ENCODE measurements at places on chromosomes 7 and 10.

DNA sequence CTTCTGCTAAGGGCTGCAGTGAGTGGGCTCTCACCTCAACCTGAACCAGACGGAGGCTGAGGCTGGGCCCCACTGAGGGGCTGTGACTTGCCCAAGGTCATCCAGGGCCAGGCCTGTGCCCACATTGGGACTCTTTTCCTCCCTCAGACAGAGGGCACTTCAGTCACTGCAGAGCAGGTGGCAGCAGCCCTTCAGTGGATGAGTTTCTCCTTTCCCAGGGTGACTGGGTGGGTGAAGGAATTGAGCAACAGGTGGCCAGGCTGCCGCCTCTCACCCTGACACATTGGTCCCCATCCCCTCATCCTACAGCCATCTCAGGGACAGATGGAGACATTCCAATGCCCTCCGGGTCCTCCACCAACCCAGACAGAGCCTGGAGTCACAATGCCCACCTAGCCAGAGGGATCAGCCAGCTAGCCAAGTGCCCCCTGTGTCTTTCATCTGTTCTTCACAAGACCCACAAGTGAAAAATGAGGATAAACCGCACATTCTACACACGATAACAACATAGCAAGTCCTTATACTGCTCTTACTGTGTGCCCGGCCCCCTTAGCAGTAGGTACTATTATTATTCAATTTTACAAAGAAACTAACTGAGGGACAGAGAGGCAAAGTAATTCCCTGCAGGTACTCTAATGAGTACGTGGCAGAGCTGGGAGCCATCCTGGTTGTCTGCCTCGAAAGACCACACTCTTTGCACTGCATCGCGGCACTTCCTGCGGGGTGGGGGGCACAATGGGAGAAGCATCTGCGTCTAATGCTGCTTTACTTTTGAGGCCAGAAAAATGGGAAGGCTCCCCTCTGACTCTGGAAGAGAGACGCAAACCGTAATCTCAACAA is 1.7 kb upstream of the SLC18A3 start:
- no peak for DNase-seq

GRCh38 chr10:65419629-65420028 is 1506.2 kb upstream of the LRRTM3 start:
- DNase-seq = no peak

GRCh38 chr10:29057822-29058331 is 231.0 kb upstream of the LYZL1 start:
- DNase-seq = no peak

- no peak for DNase-seq
These were observed 175.5 kb upstream of the ITGB1 start for GRCh38 chr10:33133557-33133956.

GRCh38 chr10:80535671-80536360 is 1.9 kb upstream of the SH2D4B start:
- DNase-seq = peak; percentile 5

DNA sequence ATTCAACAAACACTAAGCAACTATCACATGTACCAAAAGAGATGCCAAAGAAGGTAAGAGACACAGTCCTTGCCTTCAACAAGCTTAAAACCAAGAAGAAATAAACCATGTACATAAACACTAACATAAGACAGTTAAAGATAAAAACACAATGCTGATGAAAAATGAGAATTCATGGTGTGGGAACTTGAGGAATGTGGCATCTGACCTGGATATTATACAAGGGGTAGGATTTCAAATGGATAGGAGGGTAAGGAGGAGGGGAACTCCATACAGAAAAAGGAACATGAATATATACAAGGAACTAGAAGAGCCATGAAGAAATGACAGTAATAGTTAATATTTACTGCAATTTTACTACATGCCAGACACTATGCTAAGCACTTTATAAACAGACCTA is 11.0 kb downstream of the HIBADH start:
- DNase-seq = no peak

DNA sequence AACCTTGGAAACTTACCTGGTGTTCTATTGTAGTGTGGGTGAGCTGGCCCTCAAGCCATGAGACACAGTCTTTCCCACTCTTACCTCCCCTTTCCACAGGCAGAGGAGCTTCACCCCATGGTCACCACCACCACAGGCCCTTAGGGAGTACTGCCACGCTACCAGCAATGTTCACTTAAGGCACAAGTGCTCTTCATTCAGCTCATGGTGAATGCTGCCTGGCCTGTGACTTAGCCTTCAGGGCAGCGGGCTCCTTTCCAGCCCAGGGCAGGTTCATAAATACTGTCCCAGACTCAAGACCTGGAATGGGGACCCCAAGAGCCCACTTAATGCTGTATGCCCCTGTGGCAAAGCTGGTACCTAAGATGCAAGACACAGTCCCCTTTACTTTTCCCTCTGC is 109.4 kb downstream of the MYO3A start:
- DNase-seq = no peak

DNA sequence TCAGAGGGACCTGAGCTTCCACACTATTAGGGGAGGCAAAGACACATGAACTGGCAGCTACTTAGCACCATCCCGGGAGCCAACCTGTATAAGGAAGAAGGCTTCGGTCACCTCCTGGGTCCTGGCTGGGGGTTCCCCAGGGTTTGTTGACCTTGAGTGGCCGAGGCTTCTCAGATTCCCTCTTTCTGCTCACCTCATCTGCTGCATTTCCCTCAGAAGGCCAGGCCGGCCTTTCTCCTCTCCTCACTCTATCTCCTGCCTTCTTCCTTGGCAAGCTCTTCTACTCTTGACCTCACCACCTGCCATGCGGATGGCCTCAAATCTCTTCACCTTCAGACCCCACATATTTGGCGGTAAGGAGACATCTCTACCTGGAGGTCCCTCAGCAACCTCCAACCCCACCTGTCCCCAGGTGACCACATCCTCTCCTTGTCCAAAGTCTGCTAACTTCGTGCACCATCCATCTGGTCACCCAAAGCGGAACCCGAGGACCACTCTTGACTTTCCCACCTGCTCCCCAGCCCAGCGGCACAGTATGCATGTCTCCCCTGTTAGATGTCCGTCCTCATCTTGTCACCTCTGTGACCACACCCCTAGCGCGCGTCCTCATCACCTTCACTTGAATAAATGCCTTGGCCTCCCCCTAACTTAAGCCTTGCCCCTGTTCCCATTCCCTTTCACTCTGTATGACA is 133.8 kb upstream of the UNC5B start:
- DNase-seq = no peak

DNA sequence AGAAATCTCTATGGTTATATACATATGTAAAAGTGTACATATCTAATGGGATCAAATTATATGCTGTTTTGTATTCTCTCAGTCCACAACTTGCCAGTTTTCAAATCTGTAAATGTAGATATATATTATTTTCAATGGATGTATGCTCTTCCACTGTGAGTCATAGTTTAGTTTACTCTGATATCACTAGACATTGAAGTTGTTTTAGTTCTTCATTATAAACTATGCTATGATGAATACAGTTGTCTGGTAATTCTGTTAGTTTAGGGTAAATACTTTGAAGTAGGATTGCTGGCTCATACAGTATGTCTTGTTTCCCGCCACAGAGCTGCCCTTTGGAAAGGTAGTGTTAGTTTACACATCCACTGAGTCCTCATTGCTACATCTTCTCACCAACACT is 25.2 kb downstream of the SDK1 start:
- DNase-seq = no peak

DNA sequence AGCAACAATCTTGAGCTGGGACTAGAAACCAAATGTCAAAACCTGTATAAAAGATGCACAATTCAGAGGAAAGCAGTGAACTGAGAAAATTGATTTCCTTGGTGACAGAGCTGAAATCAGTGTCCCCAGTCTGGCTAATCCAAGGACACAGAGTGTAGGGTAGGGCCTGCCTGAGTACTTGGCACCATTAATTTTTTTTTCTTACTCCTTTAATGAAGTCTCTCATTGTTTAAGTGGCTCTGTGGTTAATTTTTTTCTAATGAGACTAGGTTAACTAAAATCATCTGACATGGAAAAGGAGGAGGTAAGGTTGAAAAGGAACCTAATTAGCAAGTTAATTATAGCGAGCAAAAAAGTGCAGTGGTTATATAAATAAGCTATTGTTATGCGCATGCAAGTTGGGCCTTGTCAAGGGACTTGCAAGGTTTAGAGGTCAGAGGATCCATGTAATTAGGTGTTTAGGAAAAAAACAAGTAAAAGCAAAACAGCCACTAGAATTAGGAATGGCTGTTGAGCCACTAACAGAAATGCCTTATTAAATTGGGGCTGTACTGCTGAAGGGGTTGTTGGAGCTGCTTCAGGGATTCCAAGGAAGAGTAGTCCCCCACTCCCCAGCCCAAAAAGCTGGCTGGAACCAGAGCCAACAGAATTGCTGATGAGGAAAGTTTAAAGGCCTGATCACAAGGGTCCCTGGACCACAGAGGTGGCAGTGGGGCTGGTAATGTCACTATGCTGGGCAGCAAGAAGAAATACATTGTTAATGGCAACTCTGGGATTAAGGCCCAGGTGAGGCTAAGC is 58.9 kb upstream of the STRIP2 start:
- DNase-seq = no peak

- DNase-seq = no peak
These were observed 154.7 kb downstream of the RNLS start for GRCh38 chr10:88428442-88428841.

GRCh38 chr7:102147008-102147407 is 139.7 kb upstream of the SH2B2 start:
- no peak for DNase-seq

DNA sequence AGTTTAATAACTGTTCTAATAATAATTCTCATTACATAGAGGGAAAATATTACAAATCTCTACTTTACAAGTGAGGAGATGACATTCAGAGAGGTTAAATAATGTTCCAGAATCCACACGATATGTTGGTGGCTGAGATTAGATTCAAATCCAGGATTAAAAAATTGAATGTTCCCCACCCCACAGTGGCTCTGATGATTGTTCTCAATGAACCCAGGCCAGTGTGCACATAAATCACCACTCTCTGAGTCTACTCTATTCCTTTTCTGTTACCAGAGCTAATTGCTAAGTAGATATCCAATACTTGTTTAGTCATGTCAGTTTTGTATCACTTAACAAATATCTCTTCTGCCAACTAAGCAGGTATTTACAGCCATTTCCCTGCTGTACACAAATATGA is 281.0 kb downstream of the ABCA13 start:
- DNase-seq = no peak

- DNase-seq = no peak
These were observed 179.1 kb downstream of the KLF6 start for GRCh38 chr10:3605882-3606281.

DNA sequence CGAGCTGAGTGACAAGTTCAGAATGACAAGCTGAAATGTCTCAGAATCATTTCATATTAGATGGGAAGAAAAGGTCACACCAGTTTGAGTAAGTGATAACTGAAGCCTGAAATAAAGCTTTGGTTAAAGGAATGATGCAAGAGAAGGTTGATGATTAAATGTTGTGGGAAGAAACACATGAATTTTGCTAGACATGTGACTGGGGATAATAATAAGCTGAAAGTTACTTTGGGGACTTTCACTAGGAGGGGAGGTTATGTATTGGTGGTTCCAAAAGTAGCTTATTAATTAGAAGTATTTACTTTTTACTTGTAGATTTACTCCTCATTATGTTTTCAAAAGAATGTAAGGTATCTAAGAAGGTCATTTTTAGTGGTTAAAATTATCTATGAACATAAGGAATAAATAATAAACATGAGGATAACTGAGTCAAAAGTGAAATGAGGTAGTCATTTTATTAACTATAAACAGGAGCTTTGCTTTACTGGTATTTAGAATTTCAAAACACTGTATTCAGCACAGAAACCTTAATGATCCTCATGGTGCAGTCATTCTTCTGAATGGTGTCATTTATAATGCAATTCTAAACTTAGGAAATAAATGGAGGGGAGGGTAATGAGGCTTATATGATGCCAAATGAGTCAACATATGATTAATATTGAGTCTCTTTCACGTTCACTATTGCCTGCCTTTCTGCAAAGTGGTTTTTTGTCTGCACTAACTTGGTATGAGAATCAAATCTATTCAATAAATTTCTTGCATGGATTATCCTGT is 63.7 kb downstream of the PRKG1 start:
- DNase-seq = peak; percentile 23

DNA sequence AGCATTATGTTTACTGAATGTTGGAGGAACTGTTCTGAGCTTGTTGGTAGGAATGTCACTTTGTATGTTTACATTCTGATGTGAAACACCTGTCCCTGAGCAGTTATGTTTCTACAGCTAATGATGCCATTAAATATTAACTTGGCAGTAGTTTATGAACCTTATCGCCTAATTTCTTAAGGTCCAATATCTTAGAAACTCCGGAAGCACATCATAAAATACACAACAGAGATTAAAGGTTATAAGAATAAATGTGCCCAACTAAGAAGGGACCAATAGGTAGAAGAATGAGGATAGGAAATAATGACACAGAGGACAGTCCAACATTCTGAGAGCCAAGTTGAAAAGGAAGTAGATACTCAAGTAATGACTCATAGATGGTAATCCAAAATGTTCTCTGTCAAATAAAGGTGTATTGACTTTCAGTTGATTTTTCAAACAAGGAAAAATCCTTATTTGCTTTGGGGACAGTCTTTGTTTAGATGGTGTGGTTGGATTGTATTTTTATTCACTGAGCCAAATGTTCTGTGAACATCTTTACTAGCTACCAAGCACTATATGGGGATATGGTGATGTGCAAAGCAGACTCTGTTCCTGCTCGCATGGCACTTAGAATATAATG is 31.9 kb downstream of the LCOR start:
- no peak for DNase-seq

DNA sequence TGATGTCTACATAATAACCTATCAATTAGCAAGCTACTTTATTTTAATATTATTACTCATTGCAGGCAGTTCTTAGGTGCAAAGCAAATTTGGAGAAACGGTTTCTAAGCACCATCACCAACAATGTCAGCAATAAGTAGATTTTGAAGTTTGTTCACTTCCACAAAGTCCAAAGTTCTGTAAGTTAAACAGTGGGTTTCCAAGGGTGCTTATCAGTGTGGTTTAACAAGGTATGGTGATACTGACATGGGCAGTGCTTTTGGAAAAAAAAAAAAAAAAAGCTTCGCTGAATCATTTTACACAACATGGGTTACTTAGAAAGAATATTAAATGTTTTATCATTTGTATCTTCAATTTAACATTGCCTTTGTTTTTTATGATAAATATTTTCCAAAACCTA is 101.8 kb downstream of the SPAG6 start:
- no peak for DNase-seq

- no peak for DNase-seq
These were observed 181.7 kb downstream of the ST7 start for GRCh38 chr7:117134889-117135552.

DNA sequence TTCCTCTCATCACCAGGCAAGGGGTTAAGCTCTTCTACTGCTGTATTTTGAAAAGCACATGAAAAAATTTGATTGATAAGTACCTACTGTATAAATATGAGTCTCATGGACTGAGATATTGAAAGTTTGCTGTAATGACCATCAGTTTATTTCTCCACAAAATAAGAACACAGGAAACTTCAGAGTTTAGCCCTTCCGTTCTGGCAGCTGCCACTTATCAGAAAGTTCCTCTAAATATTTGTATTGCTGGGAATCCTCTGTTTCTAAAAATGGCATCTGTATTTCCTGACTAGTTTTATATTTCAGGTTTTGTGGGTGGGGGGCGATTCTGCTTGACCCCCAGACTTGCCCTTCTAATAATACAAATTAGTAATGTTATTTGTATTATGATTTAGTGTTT is 92.0 kb downstream of the LYZL2 start:
- DNase-seq = no peak

Measured in AG09319 (cell line).